ENCODE measurements at places on chromosomes 16 and 17.

- no peak for DNase-seq
Measured at GRCh38 chr17:69654981-69655855, 240.7 kb downstream of the MAP2K6 start.

- no peak for DNase-seq
Measured at GRCh38 chr16:29662729-29663015, 375 bp upstream of the SPN start.

- DNase-seq, result no peak
Measured at GRCh38 chr16:81018496-81018895, 11.5 kb downstream of the CENPN start.

- DNase-seq, result no peak
Measured at GRCh38 chr17:57927048-57927723, 28.0 kb downstream of the CUEDC1 start.

DNA sequence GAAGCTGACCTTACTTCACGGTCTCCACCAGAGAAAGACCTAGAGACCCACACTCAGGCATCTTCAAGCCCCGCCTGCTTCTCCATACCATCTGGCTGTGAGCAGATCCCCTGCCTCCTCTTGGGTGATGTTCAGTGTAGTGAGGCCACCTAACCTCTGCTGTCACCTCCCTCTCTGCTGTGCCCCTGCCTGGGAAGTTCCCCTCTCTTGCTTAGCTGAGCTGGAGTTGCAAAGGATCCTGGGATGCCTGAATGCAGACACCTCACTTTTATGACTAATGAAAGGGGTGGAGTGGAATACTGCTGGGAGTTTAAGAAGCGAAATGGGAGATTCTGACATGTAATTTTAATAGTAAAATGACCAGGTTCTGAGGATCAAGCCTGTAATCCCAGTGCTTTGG, 5.8 kb downstream of the IRX3 start:
- DNase-seq, result no peak

- no peak for DNase-seq
Measured at GRCh38 chr16:53583401-53583800, 80.4 kb upstream of the AKTIP start.

DNA sequence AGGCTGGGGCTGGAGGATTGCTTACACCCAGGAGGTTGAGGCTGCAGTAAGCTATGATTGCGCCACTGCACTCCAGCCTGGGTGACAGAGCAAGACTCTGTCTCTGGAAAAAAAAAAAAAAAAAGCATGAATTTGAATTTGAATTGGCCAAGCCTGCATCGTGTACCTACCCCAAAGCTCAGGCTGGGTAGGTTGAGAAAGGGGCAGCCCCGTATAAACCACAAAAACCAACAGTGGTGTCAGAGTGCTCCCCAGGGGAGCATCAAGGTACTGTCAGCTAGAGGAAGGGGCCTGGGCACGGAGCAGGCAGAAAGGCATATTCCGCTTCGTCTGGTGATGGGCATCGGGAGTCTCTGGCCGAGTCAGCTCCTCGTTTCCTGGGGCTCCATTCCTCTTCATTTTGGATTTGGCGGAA, 40.9 kb downstream of the RAP1GAP2 start:
- DNase-seq, result no peak

DNA sequence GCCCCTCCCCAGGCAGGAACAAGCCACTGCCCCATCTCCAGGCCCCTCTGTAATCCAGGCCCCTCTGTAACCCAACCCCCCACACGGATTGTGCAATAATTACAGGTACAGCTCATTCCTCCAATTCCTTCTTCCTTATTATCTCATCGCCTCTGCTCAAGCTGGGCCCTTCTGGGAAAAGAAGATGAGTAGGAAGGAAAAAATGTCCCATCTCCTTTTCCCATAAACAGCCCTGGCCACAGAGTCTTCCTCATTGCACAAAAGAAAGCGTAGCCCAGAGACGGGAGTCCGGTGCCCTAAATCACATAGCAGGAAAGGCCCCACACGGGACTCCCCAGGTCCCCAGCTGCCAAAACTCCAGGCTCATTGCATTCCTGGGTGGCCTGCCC, 3.6 kb upstream of the LITAFD start:
- no peak for DNase-seq
